AG08395 (cell line): ENCODE measurements at places on chromosomes 7 and 10.

DNA sequence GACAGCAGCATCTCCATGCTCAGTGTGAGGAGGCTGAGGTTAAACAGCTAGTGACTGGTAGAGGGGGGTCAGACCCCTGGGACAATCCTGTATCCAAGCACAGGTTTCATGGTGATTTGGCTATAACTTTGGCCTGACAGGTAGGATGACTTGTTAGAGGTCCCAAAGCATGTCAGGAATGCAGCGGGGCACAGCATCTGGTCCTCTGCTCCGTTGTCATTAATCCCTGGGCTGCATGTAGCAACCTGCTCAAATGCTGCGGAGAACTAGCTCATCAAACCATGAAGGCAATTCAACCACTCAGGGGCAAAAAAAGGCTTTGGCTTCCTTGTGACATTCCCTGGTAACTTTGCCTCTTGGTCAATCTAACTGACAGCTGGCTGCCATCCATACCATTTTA, 26.8 kb downstream of the WNT2 start:
- no peak for DNase-seq

DNA sequence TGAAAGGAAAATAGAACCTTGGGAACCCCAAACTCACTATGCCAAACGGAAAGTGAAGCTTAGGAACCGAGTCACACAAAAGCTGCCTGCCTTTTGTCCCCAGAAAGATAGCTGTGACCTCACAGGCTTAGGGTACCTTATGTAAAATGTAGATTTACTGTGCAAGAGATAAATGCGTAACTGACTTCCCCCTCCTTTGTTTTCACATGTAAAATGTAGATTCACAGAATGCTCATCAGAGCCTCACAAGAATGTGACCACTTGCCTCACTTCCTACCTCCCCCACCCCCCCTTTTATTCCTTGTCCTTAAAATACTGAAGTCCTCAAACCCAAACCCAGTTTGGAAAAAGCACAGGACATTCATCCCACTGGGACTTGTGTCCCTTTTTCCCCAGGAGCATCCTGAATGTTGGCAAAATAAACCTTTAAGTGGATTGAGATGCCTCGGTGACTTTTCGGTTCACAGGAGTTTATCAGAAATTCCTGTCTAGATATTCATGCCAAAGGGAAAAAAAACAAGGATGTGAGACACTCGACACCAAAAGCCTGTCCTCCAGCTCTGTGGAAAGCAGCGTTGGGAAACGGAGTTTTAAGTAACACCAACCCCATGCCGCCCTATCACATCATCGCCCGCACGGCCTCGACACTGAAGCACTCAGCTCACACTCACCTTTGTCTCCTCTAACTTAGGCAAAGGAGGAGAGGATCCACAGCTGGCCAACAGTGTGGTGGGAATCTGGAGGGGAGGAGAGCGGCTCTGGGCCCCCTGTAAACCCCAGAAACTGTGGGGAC, 45.9 kb downstream of the SVIL start:
- no peak for DNase-seq

GRCh38 chr7:27238979-27239386, 3.6 kb upstream of the EVX1 start:
- DNase-seq = no peak

GRCh38 chr7:5615190-5616070, 166.0 kb downstream of the RNF216 start:
- DNase-seq = no peak
